Stimulated activated CD4-positive, alpha-beta T cell treated with anti-CD3 and anti-CD28 coated beads, Interleukin-12 subunit alpha, Interleukin-12 subunit beta, amount 100 ng/mL, for 48 hours (primary cell): ENCODE measurements at places on chromosomes 11 and 22.

DNA sequence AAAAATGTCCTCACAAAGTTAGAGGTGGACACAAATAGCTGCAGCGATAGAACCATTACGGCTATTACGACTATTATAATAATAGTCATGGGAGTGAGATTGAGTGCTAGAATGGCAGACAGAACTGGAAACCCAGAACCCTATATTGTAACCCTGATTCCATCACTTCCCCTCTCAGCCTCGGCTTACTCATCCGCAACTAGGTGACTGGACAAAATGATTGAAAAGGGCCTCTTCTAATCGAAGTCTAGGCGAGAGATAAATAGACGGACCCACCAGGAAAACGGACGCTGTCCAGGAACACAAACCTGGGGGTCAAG lies 629 bp downstream of the PSMA1 start:
- no peak for DNase-seq

GRCh38 chr11:41609511-41609910 lies 150.1 kb upstream of the LRRC4C start:
- no peak for DNase-seq

- DNase-seq: peak; percentile 48
Observed at GRCh38 chr11:58573451-58574104, 2.1 kb downstream of the LPXN start.

- DNase-seq: no peak
Observed at GRCh38 chr22:37254867-37255233, 10.8 kb upstream of the RAC2 start.

- no peak for DNase-seq
Observed at GRCh38 chr11:40689823-40690222, 769.6 kb downstream of the LRRC4C start.

- DNase-seq: no peak
Observed at GRCh38 chr11:69479591-69480271, 1.7 kb upstream of the LINC01488 start.

- no peak for DNase-seq
Observed at GRCh38 chr11:60927600-60927999, 3.3 kb downstream of the TMEM132A start.

GRCh38 chr11:45045683-45046471 lies 95.2 kb upstream of the TP53I11 start:
- no peak for DNase-seq

- no peak for DNase-seq
Observed at GRCh38 chr11:93278976-93279375, 51.6 kb upstream of the DEUP1 start.

GRCh38 chr11:35781861-35782470 lies 119.4 kb downstream of the TRIM44 start:
- DNase-seq: no peak

DNA sequence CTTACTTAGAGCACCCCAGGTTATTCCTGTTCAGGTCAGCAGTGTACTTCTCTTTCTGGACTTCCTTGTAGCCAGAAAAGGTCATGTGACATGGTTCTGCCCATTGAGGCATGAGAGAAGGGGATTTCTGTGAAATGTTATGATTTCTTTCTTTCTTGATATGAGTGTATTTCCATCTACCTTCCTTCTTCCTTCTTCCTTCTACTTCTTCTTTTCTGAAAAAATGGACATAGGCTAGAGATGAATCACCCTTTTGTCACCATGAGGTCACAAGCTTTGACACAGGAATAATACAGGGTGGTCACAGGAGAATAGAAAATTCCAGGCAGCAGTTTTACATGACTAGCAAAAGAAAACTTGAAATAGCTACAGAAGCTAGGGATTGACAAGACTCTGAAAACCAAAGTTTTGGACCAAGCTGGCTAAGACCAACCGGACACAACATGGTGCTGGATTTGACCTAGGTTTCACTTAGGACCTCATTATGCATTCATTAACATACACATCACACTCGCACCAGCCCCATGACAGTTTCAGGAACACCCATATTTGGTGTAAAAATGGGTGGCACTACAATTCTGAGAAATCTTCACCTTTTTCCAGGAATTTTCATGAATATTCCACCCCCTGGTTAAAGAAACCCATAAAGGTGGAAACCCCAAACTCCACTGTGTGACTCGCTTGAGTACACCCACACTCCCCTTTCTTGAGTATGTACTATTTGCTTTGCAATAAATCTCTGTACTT lies 21.2 kb upstream of the MAP6 start:
- DNase-seq: no peak

DNA sequence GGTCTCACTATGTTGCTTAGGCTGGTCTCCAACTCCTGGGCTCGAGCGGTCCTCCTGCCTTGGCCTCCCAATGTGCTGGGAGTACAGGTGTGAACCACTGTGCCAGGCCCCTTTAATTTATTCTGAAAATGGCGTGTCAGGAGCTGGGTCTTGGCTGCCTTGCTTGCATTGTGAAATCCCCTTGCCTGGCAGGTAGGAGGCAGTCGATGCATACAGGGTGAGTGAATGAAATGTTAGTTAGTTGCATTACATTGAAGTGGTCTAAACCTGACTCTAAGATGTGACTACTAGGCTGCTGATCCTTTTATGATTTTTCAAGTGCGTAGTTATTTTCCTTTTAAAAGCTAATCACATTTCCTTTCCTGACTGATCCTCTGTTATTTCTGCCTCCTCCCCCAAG lies 42.9 kb downstream of the PARVB start:
- no peak for DNase-seq

- DNase-seq: no peak
Observed at GRCh38 chr11:12761029-12761428, 86.8 kb downstream of the TEAD1 start.

GRCh38 chr11:70033711-70034070 lies 44.4 kb upstream of the ANO1 start:
- no peak for DNase-seq

GRCh38 chr22:36238373-36239149 lies 766 bp downstream of the APOL2 start:
- DNase-seq: no peak

GRCh38 chr11:103234974-103235373 lies 125.7 kb downstream of the DYNC2H1 start:
- DNase-seq: no peak

DNA sequence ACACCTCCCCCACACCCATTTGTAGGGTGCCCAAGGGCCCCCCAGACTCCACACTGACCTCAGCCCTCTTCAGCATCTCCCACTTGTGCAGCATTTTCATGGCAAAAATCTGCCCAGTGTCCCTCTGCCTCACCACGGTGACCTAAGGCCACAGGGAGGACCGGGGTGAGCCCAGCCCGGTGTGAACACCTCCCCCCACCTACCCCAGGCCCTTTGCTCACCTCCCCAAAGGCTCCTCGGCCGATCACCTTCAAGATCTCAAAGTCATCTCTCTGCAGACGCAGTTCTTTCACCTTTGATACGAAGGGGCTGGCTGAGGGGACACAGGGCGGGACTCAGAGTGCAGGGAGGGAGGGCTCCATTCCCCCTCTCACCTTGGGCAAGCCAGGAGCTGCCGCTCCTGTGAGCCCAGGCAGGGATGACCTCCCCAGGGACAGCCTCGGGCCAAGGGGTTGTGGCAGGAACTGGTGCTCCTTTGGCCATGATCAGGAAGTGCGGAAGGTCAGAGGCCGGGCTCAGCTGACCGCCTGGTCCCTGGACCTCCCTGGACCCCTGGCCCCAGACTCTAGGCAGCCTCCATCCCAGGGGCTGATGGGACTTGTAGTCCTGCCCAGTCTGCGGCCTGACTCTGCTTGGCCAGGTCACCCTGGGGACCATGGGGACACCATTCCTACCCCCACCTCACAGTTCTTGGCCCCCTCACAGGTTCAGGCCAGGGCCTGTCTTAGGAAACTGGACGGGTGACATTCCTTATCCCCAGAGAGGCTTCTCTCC lies 2.7 kb downstream of the CDC42BPG start:
- no peak for DNase-seq

DNA sequence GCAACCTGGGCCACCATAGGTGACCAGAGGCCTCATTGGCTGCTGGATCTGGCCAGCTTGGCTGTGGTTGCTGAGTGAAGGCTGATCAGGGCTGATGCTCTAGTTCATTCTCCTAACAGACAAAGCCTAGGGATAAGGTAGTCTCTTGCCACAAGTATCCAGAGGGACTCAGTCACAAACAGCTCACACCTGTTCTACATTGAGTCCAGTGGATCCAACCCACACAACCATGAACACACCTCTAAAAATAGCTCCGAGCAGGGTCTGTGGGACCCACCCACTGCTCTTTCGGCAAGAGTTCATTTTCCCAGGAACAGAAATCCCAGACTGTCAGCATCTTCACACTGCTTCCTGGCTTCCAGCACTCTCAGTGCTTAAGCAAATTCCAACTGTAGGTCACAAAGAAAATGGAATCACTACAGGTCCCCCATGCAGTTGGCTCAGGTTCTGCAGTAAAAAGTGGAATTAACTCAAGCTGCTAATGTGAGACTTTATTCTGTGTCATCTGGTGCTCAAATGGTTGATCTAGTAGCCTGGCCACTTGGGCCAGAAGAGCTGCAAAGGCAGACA lies 67.3 kb downstream of the PPFIBP2 start:
- DNase-seq: no peak

DNA sequence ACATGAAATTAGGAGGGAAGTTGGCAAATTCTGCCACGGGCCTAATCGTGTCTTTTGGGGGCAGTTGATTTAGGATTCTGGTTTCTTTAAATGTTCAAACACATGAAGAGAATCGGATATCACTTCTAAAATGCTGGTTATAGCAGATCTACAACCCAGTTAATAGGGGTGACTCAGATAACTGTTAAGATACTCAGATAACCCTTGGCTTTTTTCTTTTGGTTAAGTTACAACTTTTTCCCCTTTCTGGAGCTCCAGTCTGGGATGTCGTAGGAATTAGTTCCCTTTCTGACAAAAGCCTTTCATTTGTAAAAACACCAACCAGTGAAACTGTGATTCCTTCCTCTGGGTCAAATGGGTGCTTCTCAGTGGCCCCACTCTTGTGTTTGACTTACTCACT lies 976 bp downstream of the DEPDC7 start:
- DNase-seq: no peak

DNA sequence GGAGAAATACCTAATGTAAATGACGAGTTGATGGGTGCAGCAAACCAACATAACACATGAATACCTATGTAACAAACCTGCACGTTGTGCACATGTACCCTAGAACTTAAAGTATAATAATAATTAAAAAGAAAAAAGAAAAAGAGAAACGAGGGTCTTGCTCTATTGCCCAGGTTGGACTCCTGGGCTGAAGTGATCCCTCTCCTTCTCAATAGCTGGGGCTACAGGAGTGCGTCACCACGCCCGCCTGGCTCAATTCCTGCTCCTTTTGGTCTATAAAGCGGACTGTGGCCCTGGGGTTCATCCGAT lies 521 bp upstream of the PTS start:
- no peak for DNase-seq

DNA sequence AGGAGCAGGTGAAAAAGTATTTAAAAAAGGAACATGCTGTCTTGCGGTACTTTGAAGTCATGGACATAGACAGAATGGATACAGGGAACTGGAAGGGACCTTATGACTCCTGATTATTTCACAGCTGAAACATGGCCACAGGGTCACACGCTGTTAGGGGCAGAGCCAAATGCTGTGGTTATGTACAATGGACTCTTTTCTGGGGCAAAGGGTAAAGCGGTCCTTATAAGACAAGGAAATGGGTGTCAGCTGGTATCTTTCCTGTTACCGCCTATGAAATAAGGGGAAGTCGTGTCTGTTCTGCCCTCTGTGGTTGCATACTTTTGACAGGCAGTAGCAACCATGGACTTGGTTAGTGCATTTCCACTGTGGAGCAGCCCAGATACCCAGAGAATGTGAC lies 12.8 kb upstream of the ST14 start:
- DNase-seq: no peak
